ENCODE measurements at places on chromosomes 6 and 20.

DNA sequence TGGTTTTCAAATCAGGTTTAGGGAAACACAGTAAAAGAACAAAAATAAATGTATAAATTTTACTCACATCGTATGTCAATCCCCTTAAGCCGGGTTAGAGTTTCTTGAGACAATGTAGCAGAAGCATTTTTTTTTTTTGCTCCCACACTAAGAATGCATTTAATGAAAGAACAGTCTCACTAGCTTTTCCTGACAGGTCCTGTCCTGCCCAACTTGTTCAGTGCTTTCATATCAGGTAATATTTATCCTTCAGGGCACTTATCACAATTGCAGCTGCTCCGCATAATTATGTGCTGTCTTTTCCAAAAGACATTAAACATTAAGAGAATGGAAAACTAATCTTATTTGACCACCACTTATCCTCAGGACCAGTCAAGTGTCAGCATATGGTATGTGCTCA lies 632.0 kb downstream of the HTR1B start:
- no peak for DNase-seq

GRCh38 chr6:143605906-143606521 lies 71.8 kb upstream of the PHACTR2 start:
- DNase-seq, result no peak

- no peak for DNase-seq
Measured at GRCh38 chr20:50111829-50112495, 988 bp downstream of the UBE2V1 start.

GRCh38 chr6:167270499-167271311 lies 20.4 kb upstream of the UNC93A start:
- no peak for DNase-seq

DNA sequence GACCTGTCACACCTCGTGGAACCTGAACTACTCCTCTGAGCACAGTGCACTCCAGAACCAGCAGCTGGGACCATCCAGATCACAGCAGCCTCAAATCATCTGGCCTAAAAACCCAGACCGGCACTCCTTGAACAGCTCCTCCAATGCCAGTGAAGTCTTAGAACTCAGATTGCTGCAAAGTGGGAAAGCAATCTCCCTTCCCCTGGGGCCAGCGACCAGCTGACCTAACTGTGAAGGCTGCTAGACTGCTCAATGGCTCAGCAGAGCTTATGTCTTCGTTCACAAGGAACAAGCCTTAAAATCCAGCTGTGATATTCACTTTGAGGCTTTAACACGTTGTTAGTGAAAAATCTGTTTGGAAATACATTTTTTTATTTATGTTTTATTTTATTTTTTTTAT lies 243.2 kb downstream of the ANKRD60 start:
- DNase-seq, result no peak

GRCh38 chr6:69980624-69981023 lies 114.3 kb downstream of the COL19A1 start:
- DNase-seq, result no peak

GRCh38 chr6:1949538-1949937 lies 295.9 kb downstream of the GMDS start:
- DNase-seq, result no peak

DNA sequence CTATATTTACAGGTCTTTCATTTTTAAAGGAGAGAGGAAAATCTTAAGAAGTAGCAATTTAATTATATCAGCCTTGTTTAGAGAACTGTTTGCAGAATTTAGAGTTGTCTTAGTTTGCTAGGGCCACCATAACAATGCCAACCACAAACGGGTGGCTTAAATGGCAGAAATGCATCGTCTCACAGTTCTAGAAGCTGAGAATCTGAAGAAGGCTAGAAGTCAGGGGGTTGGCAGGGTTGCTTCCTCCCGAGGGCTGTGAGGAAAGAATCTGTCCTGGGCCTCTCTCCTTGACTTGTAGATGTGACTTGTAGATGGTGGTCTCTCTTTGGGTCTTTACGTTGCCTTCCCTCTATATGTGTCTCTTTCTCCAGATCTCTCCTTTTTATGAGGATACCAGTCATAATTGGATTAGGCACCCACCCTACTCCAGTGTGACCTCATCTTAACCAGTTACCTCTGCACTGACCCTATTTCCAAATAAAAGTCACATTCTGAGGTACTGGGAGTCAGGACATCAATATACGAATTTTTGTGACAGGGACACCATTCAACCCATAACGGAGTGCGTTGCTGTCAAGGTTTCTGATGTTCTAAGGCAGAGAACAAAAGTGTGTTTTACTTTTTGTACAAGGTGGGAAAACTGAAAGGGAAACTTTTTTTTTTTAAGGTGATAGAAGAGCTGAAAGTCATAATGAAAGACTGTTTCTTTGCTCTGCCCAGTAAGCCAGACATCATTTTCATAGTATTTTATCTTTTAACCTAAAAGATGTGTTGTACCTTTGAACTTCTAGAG lies 84.4 kb downstream of the SAMD3 start:
- no peak for DNase-seq

- DNase-seq, result no peak
Measured at GRCh38 chr20:9241721-9242427, 173.0 kb downstream of the PLCB4 start.

DNA sequence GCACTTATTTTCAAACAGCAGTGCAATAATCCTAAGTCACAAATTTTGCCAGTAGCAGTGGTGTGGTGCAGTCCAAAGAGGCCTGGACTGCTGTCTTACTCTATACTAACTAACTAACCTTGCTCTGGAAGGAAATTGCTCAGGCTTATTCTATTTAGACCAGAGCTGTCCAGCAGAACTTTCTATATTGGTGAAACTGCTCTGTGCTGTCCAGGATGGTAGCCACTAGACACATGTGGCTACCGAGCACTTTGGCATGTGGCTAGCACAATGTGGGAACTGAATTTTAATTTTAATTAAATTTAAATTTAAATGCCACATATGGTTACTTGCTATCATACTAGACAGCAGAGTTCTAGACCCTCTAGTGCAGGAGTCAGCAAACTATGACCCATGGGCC lies 27.1 kb upstream of the FBXO9 start:
- DNase-seq, result no peak

DNA sequence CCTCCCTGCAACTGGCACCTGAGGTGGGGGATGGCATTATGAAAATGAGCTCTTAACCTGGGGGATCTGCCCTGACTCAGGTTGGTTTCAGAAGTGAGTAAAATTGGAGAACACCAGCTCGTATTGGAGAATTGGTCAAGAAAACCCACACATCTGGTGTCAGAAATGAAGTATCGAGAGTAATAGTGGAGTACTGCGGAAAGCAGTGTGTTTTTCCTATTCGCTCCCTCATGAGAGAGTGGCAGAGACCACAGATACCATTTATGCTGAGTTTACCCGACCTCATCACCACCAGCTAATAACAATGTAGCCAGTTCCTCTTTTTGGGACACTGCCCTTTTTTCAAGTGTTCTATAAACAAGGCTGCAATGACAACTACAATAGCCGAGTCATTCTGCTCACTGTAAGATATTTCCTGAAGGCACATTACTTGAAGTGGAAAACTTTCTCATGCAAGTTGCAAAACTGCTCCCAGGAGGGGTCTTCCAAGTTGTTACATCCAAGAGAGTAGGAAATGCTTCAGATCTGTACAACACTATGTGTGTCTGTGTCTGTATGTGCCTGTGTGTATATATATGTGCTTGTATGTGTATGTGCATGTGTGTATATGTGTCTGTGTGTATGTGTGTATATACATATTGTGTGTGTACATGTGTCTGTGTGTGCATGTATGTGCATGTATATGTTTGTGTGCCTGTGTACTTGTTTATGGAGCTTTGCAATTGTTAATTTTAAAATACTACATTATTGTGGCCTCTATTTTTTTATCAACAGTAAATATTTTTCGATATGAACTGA lies 106.0 kb upstream of the CST7 start:
- no peak for DNase-seq

- no peak for DNase-seq
Measured at GRCh38 chr6:6872459-6873344, 235.1 kb upstream of the RREB1 start.

DNA sequence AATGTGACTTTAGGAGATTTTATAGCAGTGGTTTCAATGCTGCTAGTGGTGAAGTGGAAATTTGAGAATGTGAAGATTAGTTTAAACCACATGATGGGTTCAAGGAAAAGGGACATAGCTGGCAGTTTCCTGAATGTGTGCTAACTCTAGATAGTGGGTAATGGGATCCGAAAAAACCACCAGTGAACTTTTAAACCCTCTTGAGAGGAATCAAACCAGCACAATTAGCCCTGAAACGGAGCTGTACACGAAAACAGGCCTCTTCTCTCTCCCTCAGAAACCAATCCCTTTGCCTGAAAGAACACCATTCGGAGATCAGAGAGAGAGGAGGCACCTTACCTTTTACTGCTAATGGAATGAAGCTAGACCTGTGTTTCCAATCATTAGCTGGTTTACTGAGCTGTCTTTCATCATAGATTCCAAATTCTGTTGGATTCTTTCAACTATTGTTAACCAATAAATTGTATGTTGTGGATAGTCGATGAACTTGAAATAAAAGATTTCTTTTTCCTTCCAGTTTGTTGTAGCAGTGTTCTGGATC lies 103.9 kb downstream of the AIG1 start:
- no peak for DNase-seq

DNA sequence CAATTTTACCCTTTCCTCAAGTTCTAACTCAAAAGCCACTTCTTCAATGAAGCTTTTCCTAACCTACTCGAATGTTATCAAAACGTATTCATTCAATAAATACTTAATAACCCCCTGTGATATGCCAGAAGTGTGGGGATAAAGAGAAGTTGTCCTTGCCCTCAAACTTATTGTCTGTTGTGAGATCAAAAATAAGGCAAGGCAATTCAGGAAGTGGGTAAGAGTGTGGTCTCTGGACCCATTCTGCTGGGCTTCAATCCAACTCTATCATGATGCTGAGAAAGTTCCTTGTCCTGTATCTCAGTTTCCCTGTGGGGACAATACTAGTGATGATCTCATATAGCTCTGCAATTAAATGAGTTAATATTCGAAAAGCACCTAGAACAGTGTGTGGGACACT lies 92.8 kb downstream of the PRDM1 start:
- DNase-seq, result no peak

DNA sequence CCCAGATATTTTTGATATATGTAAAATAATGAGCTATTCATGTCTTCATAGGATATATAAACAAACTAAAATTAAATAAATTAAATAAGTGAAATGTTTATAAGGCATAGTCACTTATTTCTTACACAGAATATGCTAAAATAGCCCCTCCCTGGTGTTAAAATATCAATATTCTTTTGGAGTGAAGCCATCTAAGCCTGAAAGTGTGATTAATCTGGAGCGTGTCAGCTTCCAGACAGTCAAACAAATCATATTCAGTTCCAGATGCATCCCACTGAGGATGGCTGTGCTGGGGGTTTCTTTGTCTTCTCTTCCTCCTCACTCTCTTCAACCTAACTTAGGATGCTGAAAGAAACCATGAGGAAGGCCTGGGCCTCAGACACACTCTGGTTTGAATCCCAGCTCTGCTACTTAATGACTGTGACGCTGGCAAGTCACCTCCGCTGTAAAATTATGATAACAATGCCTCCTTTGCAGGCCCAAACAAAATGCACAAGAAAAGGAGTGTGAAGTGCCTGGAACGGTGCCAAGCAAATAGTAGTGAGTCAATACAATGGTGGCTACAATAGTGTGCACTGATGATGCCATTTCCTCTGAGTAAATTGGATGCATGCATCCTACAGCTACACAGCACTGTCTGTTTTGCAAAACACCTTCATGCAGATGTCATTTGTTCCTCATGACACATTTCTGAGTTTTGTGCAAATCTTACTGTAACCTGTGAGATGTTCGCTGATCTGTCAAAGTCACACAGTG lies 161.4 kb downstream of the FOXC1 start:
- no peak for DNase-seq

GRCh38 chr20:13868331-13868730 lies 83.5 kb downstream of the NDUFAF5 start:
- no peak for DNase-seq

DNA sequence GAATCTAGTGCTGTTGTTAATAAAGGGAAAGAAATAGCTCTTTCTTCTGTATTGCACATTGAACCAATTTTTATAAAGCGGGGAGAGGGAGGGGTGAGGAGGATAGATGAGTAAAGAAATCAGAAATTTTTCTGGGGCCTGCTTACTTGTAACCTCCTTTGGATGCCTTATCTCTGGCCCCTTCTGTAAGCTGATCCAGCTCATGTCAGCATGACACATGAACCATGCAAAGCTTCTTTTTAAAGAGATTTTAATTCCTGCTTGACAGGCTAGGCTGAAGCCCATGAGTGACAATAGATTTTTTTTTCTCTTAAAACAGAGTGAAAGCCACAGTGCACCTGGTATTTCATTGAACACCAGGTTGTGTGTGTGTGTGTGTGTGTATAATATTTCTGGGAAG lies 325.3 kb downstream of the PRL start:
- no peak for DNase-seq

- no peak for DNase-seq
Measured at GRCh38 chr20:59996108-59996507, 37.9 kb downstream of the CDH26 start.

- no peak for DNase-seq
Measured at GRCh38 chr6:71125216-71125615, 163.4 kb upstream of the OGFRL1 start.

- DNase-seq, result no peak
Measured at GRCh38 chr6:170291271-170292110, 613 bp upstream of the DLL1 start.

DNA sequence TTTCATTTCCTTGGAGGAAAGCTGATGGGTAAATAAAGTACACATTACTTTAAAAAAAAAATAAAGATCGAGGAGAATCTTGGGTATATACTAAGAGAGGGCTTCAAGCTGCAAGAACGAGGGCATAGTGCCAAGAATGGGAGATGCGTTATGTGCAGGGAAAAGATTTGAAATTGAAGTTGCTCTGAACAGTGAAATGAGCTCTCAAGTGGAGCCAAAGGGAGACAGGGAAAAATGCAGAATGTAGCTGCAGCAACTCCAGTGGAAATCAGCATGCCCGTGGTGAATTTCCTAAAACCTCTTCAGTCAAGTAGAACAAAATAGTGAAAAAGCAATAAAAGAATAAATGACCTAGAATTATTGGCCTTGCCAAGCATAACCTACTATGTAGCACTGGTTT lies 11.4 kb upstream of the COL9A1 start:
- no peak for DNase-seq

GRCh38 chr6:13452346-13453117 lies 34.9 kb downstream of the GFOD1 start:
- DNase-seq, result no peak

GRCh38 chr6:6351511-6352025 lies 31.1 kb upstream of the F13A1 start:
- no peak for DNase-seq

GRCh38 chr6:76683985-76684384 lies 611.5 kb upstream of the IMPG1 start:
- no peak for DNase-seq

- DNase-seq, result no peak
Measured at GRCh38 chr6:98894810-98895209, 52.9 kb downstream of the FBXL4 start.

All from SJSA1 (cell line).